ENCODE measurements at places on chromosomes 13 and 19. TPM values are rescaled to one million over a fixed set of nuclear protein-coding genes. Genes with fewer than 3 reads are reported as not detected.
A peak's percentile ranks its signal among the peaks of the same experiment; 100 is the strongest.

ACER1 gene
- 1.3 TPM for total RNA-seq

KANK3 gene
- total RNA-seq = 5.0 TPM

- no peak overlapping the region for H3K27ac ChIP-seq
- no peak for DNase-seq
- H3K27me3 ChIP-seq = no peaks in the 10 kb centered on the region
These were observed 111.2 kb downstream of the KDM4B start for GRCh38 chr19:5080030-5080654.

ZNF790 gene
- 12.4 TPM for total RNA-seq

DNA sequence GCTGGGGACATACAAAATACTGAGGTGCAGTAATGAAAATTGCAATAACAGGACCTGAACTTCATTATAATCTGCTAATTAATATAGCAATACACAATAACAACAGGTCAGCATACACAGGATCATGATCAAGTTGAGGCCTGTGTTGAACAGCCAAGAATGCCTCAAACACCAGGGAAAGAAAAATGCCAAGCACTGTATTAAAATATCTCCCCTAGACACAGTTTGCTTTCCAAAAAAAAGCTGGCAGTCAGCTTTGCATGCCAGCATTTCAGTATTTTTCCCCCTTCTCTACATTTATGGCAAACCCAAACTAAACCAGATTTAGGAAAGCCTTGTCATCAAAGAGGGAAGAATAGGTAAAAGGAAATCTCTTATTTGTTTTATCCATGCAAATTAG is 226.9 kb downstream of the LHFPL6 start:
- H3K27ac ChIP-seq = no peak overlapping the region
- no peak overlapping the region for H3K4me3 ChIP-seq
- no peak for DNase-seq
- H3K36me3 ChIP-seq = no peaks in the 10 kb centered on the region
- no peaks in the 10 kb centered on the region for H3K4me1 ChIP-seq
- no peaks in the 10 kb centered on the region for H3K27me3 ChIP-seq

DNA sequence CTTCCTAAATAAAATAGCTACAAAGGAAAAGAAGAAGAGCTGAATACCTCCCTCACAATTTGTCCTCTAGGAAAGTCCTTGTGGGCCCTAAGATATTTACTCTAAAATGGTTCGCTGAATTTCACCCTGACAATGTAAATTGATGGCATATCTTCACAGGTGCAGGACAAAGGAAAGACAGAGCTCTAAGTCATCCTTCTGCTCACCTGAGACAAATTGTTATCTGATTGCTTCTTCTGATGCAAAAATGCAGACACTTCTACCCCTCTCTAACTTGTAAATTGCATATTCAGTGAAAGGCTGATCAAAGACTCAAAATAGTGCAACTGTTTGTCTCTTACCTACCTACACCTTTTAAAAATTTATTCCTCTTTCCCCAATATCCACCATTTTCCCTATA is 747.2 kb upstream of the PRR20A start:
- no peak overlapping the region for H3K4me3 ChIP-seq
- H3K27ac ChIP-seq = no peak overlapping the region
- DNase-seq = no peak
- H3K27me3 ChIP-seq = no peaks in the 10 kb centered on the region
- no peaks in the 10 kb centered on the region for H3K4me1 ChIP-seq

SLITRK1 gene
- total RNA-seq = not detected

- no peaks in the 10 kb centered on the region for H3K4me1 ChIP-seq
- no peaks in the 10 kb centered on the region for H3K36me3 ChIP-seq
- H3K27ac ChIP-seq = no peak overlapping the region
- DNase-seq = no peak
These were observed 490.7 kb downstream of the TDRD3 start for GRCh38 chr13:60887711-60888110.

- peaks cover 6% of the 10 kb centered on the region for H3K27me3 ChIP-seq
- DNase-seq = no peak
- no peaks in the 10 kb centered on the region for H3K36me3 ChIP-seq
- peaks cover 14% of the 10 kb centered on the region for H3K4me1 ChIP-seq
These were observed 8.2 kb upstream of the LAMP1 start for GRCh38 chr13:113288880-113289279.

DNA sequence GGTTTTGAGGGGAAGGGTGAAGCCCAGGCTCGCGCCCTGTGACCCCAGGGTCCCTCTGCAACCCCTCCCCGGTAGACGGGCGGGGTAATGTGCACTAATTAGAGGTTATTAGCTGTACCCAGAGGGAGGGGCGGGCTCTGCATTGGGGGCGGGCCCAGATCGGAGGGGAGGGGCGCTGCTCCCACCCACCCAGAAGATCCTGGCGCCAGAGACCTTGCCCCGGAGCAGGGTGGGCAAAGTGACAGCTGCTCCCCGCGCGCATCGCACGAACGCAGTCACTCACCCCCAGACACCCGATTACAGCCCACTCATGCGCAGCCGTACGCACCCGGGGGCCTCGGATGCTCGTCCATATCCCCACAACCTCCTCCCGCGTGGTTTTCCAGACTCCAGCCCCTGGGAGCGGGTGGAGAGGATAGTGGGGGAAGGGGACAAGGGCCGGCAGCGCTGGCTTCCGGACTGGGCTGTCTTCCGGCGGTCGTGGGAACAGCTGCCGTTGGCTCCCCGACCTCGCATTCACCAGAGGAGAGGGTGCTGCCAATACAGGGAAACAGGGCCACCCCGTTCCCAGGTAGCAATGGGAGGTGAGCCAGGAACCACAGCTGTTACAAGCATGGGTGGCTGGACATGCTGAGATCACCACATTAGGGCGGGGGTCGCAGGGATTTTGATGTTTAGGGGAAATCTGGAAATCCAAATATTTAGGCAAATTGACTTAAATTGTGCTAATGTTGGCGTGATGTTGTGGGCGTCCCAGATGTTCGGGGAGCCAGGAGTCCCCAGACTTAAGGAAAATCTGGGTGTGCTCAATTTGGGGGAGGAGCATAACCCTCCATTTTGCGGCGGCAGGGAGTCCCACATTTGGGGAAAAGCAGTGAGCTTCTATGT is 2.9 kb upstream of the HOOK2 start:
- H3K4me1 ChIP-seq = peaks cover 49% of the 10 kb centered on the region
- H3K27me3 ChIP-seq = no peaks in the 10 kb centered on the region
- no peaks in the 10 kb centered on the region for H3K36me3 ChIP-seq
- peak overlapping the region; percentile 69 for H3K4me3 ChIP-seq
- peak; percentile 55 for DNase-seq
- H3K27ac ChIP-seq = peak overlapping the region; percentile 86

- DNase-seq = no peak
- H3K36me3 ChIP-seq = no peaks in the 10 kb centered on the region
- peaks cover 13% of the 10 kb centered on the region for H3K4me1 ChIP-seq
- no peak overlapping the region for H3K4me3 ChIP-seq
These were observed 1.7 kb upstream of the PRAM1 start for GRCh38 chr19:8504171-8504570.

GRCh38 chr13:110529522-110530311 is 31.8 kb downstream of the RAB20 start:
- no peaks in the 10 kb centered on the region for H3K36me3 ChIP-seq
- no peak overlapping the region for H3K4me3 ChIP-seq
- no peaks in the 10 kb centered on the region for H3K27me3 ChIP-seq
- peaks cover 12% of the 10 kb centered on the region for H3K4me1 ChIP-seq
- no peak overlapping the region for H3K27ac ChIP-seq

DNA sequence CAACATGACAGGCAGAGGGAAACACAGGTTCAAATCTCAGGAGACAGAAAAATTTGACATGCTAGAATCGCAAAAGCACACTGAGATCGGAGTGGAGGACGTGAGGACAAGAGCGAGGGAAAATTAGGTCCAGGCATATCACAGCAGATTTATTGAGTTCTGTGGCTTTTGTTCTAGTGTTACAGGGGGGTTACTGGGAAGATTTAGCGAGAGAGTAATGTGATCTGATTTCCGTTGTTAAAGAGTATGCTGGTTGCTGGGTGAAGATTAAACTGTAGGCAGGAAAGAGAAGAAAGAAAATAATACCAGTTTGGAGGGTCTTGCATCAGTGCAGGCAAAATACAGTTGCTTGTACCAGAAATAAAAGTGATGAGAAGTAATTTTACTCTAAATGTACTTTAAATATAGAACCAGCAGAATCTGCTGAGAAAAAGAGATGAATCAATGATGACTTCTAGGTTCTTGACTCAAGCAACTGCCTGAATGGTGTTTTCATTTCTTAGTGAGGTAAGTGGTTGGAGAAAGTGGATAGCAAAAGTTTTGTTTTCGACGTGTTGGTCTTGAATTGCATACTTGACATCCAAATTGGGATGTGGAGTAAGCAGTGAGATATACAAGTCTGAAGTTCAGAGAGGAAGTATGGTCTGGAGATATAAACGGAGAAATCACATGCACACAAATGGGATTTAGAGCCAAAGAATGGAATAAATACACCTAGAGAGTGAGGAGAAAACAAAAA is 35.7 kb downstream of the UFM1 start:
- H3K27me3 ChIP-seq = no peaks in the 10 kb centered on the region
- no peaks in the 10 kb centered on the region for H3K36me3 ChIP-seq
- H3K27ac ChIP-seq = no peak overlapping the region
- DNase-seq = no peak
- H3K4me1 ChIP-seq = no peaks in the 10 kb centered on the region

DNA sequence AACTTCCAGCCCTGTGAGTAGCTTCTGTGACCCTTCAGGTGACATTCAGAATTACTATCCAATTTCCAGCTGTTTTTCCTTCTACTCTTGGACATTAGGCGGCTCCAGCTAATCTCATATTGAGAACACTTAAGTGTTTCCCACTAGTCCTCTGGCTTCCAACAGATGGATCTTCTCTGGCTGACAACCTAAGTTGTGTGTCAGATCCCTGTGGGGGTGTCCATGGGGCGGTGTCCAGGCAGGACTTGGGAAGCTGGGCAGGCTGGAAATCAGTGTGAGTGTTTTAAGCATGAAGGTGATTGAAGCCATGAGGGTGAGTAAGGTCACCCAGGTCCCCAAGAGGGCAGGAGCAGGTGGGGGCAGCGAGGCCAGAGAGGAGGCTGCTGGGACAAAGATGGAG is 10.1 kb downstream of the CNOT3 start:
- H3K27ac ChIP-seq = no peak overlapping the region
- peaks cover 2% of the 10 kb centered on the region for H3K4me1 ChIP-seq
- H3K4me3 ChIP-seq = no peak overlapping the region
- H3K27me3 ChIP-seq = no peaks in the 10 kb centered on the region

- H3K4me1 ChIP-seq = no peaks in the 10 kb centered on the region
- no peaks in the 10 kb centered on the region for H3K36me3 ChIP-seq
- no peaks in the 10 kb centered on the region for H3K27me3 ChIP-seq
- H3K4me3 ChIP-seq = no peak overlapping the region
- no peak overlapping the region for H3K27ac ChIP-seq
- DNase-seq = no peak
These were observed 98.3 kb downstream of the TNFRSF19 start for GRCh38 chr13:23668562-23668961.
